ENCODE measurements at places on chromosomes 2 and 18. TPM values are rescaled to one million over a fixed set of nuclear protein-coding genes. Genes with fewer than 3 reads are reported as not detected.

CCL20 gene
- not detected for total RNA-seq

DNA sequence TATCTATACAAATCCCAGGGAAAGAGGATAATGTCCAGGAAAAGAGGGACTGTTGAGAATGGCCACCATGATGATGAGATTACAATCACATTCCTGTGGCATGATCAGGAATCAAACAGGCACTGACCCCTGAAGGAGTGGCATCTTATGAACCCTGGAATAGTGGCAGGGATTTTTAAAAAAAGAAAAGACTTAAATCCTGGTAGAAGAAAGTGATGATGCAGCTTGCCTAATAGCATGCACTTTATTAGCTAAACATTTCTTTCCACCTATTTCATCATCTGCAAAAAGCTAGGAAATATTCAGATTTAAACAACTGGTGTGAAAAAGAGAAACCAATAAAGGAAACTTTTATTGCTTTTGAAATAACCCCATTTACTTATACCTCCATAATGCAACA is 87.2 kb upstream of the FSHR start:
- no peak overlapping the region for H3K4me3 ChIP-seq
- no peaks in the 10 kb centered on the region for H3K36me3 ChIP-seq
- no peak overlapping the region for H3K27ac ChIP-seq
- DNase-seq, result no peak
- no peaks in the 10 kb centered on the region for H3K27me3 ChIP-seq

- no peak overlapping the region for H3K27ac ChIP-seq
- DNase-seq, result no peak
- H3K4me1 ChIP-seq, result no peaks in the 10 kb centered on the region
- no peak overlapping the region for H3K4me3 ChIP-seq
Measured at GRCh38 chr2:58896638-58897037, 655.5 kb upstream of the FANCL start.

DNA sequence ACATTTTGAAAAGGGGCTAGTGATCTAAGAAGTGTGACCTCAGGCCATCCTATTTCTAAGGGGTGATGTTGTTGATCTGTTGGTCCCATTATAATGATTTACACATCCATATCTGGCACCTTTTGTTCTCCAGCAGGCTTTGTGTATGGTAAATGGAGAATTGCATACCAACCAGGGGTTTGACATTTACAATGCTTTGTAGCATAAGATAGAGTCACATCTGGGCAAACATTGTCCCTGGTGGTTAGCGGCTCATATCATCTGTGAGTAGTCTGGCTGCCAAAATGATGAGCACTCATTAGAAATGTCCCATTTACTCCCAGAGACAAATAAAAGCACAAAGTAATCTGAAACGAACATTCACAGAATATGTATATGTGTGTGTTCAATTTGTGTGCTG is 1775.5 kb upstream of the CELF4 start:
- no peak overlapping the region for H3K4me3 ChIP-seq
- no peaks in the 10 kb centered on the region for H3K4me1 ChIP-seq
- DNase-seq, result no peak
- no peak overlapping the region for H3K27ac ChIP-seq
- H3K27me3 ChIP-seq, result no peaks in the 10 kb centered on the region

All from activated naive CD8-positive, alpha-beta T cell treated with anti-CD3 and anti-CD28 coated beads, Interleukin-2, amount 10 ng/mL, durations not matched to agents 7 days and 5 days (primary cell).